ENCODE measurements at places on chromosomes 6 and 20.

DNA sequence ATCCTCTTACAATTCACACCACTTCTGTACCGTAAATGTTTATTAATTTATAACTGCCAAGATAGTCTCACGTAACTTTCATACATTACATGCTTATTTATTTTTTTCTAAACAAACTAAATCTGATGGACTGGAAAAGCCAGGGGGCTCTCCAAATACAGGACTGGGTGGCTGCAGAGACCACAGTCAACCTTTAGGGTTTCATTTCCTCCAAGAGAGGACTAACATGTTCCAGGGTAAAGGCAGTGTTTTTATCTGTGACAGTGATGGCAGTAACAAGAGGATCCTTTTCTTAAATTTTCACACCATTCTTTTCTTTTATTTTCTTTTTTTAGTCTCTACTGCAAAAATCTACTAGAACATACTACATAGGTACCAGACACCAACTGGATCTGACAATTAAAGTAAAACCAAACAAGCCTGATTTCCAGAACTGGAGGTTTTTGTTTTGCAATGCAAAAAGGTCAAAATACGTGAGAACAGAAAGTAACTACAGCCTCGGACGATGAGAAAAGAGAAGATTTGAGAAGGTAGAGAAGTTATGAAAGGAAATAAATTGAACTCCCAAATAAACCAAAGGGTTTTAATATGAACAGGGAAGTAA, 1.2 kb downstream of the LMBRD1 start:
- DNase-seq: peak; percentile 6

GRCh38 chr6:29747688-29748250, 24.5 kb downstream of the HLA-F start:
- no peak for DNase-seq

GRCh38 chr20:63363013-63363957, 2.1 kb upstream of the CHRNA4 start:
- DNase-seq: no peak

- no peak for DNase-seq
These were observed 4.7 kb downstream of the BCLAF1 start for GRCh38 chr6:136284909-136285308.

GRCh38 chr20:32031007-32031958, 20.8 kb upstream of the HCK start:
- DNase-seq: peak; percentile 69

DNA sequence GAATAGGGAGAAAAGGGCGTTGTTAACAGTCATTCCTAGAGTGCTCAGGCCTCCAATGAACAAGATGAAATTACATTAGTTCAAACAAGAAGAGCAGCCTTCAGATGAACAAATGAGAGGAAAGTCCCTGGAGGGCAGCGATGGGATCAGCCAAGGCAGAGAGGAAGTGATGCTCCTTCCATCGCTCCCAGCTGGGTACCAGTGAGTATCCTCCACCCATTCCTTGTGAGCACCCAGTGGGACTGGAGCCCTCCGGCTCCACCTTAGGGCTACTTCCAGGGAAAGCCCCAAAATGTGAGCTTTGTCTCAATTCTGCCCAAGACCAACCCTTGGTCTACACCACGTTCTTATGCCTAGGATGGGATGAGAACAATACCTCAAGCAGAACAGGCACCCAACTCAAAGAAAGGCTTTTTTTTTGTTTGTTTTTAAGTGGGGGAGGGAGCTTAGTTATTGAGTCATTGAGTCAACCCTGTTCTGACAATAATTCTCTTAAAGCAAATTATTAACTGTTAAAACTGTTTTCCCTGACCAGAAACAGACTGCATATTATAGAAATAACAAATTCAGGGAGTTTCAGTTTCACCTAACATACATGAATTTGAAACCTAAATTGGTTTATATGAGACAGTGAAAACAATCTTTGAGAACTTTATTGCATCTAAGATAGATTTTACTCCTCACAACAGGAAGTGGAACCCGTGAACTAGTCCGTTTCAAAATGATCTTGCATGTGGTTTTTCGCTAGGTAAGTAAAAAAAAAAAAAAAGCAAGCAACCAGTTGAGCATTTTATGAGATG, 106.9 kb downstream of the IPCEF1 start:
- DNase-seq: no peak

DNA sequence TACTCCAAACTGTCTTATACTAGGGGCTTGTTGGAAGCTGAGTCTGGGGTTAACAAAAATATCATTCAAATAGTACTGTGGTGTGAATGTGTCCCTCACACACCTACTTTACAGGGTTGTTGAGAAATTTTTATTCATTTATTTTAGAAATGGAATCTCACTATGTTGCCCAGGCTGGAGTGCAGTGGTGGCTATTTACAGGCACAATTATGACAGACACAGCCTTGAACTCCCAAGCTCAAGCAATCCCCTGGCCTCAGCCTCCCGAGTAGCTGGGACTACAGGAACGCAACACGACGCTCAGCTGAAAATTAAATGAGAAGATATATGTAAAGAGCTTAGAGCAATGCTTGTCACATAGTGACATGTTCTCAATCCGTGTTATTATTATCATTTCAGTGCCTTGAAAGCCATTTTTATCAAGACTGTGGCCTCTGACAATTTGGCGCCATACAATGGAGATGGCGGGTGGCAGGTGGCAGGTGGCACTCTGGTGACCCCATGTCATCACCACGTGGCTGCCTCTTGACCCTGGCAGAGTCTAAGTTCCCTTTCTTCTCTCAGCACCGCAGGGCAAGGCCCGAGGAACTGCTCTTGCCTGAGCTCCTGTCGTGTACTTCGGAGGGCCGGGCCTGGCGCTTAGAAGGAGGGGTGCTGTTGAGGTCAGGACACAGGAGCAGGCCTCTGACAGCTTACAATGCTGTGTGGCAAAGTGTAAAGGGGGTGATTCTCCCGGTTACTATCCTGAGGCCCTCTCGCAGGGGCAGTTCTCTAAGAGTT, 64.5 kb downstream of the STX11 start:
- no peak for DNase-seq

DNA sequence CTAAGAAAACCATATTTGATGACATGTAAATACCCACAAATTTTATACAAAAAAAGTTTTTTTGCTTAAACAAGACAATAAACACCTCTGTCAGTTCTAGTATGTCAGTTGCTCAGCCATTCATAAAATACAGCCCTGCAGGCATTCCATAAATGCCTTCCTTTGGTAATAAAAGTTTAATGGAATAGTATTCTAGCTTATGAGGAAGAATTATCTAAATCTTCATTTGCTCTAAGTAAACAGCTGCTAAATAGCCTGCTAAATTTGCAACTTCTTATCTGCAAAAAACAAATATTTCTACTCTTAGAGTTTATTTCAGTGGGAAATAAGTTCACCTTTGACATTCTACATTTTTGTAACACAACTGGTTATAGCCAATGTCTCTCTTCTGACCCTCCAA, 108.8 kb downstream of the SMLR1 start:
- DNase-seq: no peak

DNA sequence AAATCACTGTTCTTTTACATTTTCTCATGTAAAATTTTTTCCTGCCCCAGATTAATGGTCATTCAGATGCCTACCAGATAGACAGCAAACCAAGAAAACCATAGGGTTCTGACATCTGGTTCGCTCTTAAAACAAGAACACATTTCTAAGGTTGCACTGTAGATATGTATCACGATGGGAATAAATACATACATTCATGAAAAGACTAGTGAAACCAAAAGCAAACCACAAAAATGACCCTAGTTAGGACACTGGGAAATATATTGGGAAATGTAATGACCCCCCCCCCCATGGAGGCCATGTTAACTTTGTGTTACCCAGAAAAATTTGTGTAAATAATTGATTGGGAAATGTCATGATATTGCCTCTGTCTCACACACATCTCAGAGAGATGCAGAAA, 37.5 kb downstream of the MTFR2 start:
- no peak for DNase-seq
